ENCODE measurements at places on chromosomes 2 and 18.

DNA sequence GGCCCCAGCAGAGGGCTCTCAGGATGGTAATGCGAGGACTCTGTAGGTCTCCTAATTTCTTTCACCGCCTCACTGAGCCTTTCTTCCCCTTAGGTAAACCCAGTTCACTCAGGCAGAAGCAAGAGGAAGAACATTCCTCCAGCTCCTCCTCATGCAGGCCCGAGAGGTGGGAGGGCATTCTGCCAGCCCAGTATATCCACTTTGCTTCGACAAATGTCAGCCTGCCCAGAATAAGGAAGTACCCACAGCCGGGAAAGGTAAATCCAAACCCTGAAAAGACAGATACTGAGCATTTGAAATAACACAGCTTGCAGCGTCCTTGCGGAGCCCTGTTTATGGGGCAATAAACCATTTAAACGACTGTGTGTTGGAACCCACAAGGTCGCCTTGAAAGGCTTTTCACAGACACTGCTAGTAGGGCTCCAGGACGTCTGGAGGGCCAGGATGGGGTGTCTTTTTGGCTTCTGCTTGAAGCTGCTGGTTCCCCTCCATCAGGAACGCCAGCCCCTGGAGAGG is 63.0 kb upstream of the STPG4 start:
- no peak for DNase-seq

- no peak for DNase-seq
Observed at GRCh38 chr2:79876430-79876829, 363.6 kb downstream of the CTNNA2 start.

- no peak for DNase-seq
Observed at GRCh38 chr2:20451341-20451740, 4.5 kb downstream of the RHOB start.

DNA sequence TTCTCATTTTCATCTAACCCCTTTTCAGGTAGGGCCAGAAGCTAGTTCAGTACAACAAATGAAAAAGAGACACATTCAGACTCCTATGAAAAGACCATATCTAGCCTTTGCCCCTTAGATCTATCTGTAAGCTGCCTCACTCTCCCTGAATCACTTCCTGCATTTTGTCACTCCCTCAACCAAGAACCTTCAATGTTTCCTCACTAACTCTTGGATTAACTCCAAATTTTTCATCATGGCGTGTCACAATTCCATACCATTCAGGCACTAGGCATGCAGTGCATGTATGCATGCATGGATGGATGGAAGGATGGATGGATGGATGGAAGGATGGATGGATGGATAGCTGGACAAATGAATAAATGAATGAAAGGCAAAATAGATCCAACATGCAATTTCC is 356.9 kb downstream of the TNS1 start:
- DNase-seq = no peak

DNA sequence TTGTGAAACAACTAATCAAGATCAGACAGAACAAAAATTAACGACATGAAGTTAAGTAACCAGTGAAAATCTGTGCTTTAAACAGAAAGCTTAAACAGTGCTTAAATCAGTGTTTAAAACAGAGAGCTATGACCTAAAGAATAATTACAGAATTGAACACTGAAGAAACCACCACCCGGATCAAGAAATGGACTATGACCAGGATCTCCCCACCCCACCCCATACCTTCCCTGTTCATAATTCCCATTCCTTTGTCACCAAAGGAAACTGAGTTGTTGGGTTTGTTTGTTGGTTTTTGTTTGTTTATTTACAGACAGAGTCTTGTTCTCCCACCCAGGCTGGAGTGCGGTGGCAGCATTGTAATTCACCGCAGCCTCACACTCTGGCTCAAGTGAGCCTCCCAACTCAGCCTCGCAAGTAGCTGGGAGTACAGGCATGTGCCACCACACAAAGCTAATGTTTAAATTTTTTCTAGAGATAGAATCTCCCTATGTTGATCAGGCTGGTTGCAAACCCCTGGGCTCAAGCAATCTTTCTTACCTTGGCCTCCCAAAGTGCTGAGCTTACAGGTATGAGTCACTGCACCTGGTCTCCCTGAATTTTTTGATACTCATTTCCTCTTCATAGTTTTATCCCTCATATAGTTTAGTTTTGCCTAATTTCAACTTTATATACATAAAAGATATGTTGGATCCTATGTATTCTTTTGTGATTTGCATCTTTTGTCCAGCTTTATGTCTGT is 8.2 kb upstream of the ALPG start:
- no peak for DNase-seq

- no peak for DNase-seq
Observed at GRCh38 chr2:197920088-197920487, 115.7 kb downstream of the PLCL1 start.

- DNase-seq = no peak
Observed at GRCh38 chr2:33696234-33696633, 97.1 kb upstream of the FAM98A start.

GRCh38 chr2:190327867-190328572 is 8.4 kb upstream of the HIBCH start:
- no peak for DNase-seq

DNA sequence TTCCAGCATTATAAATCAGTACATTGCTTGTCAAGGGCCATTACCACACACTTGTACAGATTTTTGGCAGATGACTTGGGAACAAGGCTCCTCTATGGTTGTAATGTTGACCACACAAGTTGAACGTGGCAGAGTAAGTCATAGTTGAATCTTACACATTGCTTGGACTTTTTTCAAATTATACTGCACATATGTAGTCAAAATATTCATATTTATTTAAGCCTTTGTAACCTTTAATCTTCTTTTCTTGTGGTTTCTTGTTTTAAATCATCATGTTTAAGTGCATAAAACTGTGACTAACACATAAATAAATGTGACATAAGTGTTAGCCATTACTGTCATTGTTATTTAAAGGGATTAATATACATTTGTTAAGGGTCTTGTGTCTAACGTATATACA is 52.1 kb upstream of the EPB41L5 start:
- DNase-seq = no peak

GRCh38 chr2:201344663-201345366 is 12.3 kb downstream of the FLACC1 start:
- DNase-seq = peak; percentile 64

GRCh38 chr18:5556310-5556974 is 12.6 kb upstream of the EPB41L3 start:
- DNase-seq = no peak

DNA sequence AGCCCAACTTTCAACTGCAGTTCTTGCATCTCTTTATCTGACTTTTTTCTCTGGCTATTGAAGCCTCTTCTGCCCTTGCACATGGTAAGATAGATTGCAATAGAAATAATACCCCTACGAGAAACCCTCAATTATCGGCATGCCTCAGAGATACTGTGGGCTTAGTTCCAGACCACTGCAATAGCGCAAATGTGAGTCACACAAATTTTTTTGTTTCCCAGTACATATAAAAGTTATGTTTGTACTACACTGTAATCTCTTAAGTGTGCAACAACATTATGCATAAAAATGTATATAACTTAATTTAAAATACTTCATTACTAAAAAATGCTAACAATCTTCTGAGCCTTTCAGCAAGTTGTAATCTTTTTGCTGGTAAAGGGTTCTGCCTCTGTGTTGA is 124.7 kb downstream of the PDE1A start:
- DNase-seq = no peak

- DNase-seq = no peak
Observed at GRCh38 chr2:4753721-4754120, 938.5 kb upstream of the SOX11 start.

DNA sequence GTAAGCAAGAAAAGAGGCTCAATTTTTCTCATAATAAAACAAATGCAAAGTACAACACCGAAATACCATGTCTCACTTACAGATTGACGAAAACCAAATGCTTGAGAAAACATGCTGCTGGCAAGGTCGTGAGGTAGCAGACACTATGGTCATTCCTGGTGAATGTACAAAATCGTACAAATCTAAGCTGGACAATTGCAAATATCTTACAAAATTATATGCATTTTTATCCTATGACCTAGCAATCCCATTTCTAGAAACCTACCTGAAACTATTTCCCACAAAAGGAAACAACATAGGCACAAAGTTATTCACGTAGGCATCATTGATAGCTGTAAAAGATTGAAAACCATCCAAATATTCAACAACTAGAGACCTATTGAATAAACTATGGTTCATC is 54.0 kb downstream of the SCG2 start:
- no peak for DNase-seq

DNA sequence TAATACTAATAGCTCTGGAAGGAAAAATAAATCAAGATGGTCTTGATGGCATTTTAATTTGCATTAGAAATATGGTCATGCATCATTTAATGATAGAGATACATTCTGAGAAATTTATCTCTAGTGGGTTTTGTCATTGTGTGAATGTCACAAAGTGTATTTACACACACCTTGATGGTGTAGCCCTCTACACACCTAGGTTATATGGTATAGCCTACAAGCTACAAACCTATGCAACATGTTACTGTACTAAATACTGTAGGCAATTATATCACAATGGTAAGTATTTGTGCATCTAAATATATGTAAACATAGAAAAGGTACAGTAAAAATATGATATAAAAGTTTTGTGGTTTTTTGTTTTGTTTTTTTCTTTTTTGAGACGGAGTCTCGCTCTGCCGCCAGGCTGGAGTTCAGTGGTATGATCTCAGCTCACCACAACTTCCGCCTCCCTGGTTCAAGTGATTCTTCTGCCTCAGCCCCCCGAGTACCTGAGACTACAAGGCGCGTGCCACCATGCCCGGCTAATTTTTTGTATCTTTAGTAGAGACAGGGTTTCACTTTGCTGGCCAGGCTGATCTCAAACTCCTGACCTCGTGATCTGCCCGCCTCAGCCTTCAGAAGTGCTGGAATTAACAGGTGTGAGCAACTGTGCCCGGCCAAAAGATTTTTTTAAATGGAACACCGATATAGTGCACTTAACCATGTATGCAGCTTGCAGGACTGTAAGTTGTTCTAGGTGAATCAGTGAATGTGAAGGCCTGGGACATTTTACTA is 83.7 kb upstream of the UBXN4 start:
- peak; percentile 77 for DNase-seq

DNA sequence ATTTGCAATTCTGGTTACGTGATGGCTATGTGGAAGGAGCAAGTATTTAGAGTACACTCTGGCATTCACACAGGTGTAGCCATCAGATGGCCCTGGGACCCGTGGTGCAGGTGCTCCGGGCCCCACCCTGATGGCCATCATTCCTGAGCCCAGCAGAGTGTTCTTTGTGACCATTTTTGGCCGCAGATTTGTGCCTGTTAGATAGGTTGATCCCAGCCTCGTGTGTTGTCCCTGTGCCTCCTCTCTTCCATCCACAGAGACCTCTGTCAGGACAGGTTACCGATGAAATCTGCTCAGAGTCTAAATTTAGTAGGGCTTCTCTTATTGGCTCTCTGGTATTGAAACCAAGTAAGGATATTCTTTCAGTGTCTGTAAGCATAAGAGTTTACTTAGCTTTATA is 33.9 kb downstream of the MAPRE2 start:
- no peak for DNase-seq

DNA sequence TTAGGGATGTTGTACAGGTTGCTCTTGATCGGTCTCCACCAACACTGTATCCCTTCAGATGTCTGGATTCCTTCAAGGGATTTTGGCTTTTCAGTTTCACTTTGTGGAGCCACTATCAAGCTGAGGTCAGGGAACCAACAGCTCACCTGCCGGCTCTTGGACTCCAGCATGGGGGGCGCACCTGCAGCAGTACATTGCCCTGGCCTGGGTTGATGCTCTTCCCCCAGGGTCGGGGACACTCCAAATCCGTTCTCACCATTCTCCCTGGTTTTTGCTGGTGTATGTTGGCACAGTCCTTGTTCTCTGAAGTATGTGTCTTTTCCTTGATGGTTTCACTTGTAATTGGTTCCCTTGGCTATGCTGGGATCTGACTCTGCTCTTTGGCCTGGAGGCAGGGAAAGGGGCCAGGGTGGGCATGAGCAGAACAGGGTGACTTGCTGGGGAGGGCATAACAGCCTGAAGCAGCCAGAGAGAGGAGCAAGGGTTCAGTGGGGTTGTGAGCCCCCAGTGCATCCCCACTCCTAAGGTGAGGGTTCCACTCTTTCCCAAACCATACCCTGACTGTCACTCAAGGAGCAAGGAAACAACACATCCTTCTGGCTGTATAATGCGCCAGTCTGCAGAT is 5.1 kb downstream of the ARHGEF4 start:
- no peak for DNase-seq

DNA sequence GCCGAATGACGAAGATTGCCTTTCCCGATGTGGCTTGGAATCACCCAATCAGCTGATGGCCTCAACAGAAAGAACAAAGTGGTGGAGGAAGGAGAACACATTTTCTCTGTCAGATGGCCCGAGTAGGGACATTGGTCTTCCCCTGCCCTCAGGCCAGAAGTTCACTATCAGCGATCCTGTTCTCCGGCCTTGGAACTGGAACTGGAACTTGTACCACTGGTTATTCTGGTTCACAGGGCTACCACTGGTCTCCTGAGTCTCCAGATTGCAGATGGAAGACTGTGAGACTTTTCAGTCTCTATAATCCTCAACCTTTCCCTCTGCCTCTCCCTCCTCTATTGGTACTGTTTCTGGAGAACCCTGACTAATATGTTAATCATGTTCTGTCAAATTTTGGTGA is 180.4 kb downstream of the ANKRD30B start:
- no peak for DNase-seq

DNA sequence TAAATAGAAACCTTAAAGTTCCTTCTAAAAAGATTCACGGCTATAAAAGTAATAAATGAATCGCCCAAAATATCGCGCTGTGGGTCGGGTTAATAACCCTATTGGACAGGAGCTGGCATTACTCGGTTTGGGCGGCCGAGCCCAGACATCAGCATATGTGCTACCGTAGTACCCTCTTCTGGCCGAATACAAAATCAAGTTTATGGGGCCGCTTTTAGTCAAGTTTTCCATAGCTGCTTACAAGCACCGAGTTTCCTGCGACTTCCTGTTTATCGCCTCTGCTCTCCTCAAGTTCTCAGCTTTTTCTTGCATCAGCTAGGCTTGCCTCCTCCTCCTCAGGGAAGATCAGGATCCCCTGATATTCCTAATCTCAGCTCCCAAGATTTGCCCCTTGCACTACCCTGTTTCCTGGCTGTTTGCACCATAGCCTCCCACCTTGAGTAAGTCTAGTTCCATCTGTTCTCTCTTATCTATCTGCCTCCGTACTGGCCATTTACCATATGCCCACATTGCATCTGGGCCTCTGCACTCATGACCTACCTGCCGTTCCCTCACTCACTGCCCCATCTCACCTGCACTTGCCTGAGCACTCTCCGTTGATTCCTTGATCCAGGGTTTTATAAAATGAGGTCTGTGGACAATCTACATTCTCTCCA is 56.1 kb downstream of the SLC35F5 start:
- no peak for DNase-seq

GRCh38 chr2:119440501-119440870 is 8.8 kb downstream of the TMEM37 start:
- DNase-seq = no peak

DNA sequence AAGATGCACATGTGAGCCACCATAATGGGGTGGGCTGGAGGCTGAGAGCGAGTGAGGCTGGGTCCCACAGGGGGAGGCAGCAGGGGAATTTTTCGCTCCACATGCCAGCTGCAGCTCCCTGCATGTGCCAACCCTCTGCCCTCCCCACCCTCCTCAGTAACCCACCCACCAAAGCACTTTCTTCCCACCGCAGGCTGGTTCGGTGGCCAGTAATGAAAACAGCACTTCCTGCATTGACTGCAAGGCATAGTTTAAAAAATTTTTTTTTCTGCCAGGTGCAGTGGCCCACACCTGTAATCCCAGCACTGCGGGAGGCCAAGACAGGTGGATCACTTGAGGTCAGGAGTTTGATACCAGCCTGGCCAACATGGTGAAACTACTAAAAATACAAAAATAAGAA is 147.5 kb upstream of the TTC39C start:
- peak; percentile 77 for DNase-seq

- no peak for DNase-seq
Observed at GRCh38 chr2:8231902-8232301, 450.0 kb upstream of the ID2 start.

- no peak for DNase-seq
Observed at GRCh38 chr2:102147935-102148334, 5.4 kb downstream of the IL1R1 start.
